ENCODE measurements at places on chromosomes 1 and 21. TPM values are rescaled to one million over a fixed set of nuclear protein-coding genes. Genes with fewer than 3 reads are reported as not detected.
A peak's percentile ranks its signal among the peaks of the same experiment; 100 is the strongest.

- H3K27me3 ChIP-seq: no peaks in the 10 kb centered on the region
- no peaks in the 10 kb centered on the region for H3K4me1 ChIP-seq
- no peak overlapping the region for H3K4me3 ChIP-seq
- no peaks in the 10 kb centered on the region for H3K36me3 ChIP-seq
- no peak for DNase-seq
Observed at GRCh38 chr1:33118274-33118673, 37.3 kb downstream of the AZIN2 start.

GRCh38 chr21:45016406-45017038 lies 57.9 kb upstream of the ADARB1 start:
- no peaks in the 10 kb centered on the region for H3K27me3 ChIP-seq
- H3K4me3 ChIP-seq: no peak overlapping the region
- no peak overlapping the region for H3K27ac ChIP-seq
- H3K4me1 ChIP-seq: no peaks in the 10 kb centered on the region

- H3K4me3 ChIP-seq: no peak overlapping the region
- no peaks in the 10 kb centered on the region for H3K36me3 ChIP-seq
- H3K27ac ChIP-seq: no peak overlapping the region
- H3K4me1 ChIP-seq: peaks cover 16% of the 10 kb centered on the region
- no peaks in the 10 kb centered on the region for H3K27me3 ChIP-seq
Observed at GRCh38 chr1:228865627-228866330, 130.5 kb downstream of the RHOU start.

GRCh38 chr1:245276445-245276844 lies 121.7 kb downstream of the KIF26B start:
- no peak overlapping the region for H3K4me3 ChIP-seq
- no peak overlapping the region for H3K27ac ChIP-seq
- H3K27me3 ChIP-seq: no peaks in the 10 kb centered on the region
- DNase-seq: peak; percentile 39

DNA sequence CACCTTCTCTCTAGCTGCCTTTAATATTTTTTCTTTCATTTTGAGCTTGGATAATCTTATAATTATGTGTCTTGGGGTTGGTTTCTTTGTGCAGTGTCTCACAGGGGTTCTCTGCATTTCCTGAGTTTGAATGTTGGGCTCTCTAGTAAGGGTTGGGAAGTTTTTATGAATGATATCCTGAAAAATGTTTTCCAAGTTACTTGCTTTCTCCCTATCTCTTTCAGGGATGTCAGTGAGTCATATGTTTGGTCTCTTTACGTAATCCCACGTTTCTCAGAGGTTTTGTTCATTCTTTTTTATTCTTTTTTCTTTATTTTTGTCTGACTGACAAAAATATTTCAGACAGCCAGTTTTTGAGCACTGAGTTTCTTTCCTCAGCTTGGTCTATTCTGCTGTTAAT lies 55.4 kb upstream of the CCDC190 start:
- no peaks in the 10 kb centered on the region for H3K4me1 ChIP-seq
- DNase-seq: no peak
- no peak overlapping the region for H3K27ac ChIP-seq
- no peak overlapping the region for H3K4me3 ChIP-seq
- H3K27me3 ChIP-seq: no peaks in the 10 kb centered on the region

- no peaks in the 10 kb centered on the region for H3K27me3 ChIP-seq
- no peak for DNase-seq
- H3K4me3 ChIP-seq: no peak overlapping the region
- H3K4me1 ChIP-seq: no peaks in the 10 kb centered on the region
- H3K36me3 ChIP-seq: no peaks in the 10 kb centered on the region
Observed at GRCh38 chr1:234310460-234310817, 62.8 kb upstream of the COA6 start.

DENND1B gene
- 3.1 TPM for polyA plus RNA-seq

CLDN17 gene
- not detected for polyA plus RNA-seq

DNA sequence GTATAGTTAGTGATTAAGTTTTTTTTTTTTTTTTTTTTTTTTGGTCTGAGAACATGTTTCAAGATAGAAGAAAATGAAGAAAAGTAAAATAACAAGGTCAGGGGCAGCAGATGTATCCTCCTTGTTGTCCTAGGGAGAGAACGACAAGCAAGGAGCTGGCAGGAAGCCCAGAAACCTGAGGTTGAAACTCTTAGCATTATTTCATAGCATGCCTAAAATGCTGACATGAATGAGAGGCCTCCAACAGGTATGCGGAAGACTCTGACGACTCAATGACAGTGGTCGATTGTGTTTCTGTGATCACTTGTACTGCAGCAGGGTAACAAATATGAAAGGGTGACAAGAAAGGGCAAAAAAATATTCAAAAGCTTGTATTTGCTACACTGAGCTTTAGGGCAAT lies 415.9 kb downstream of the PLA2G4A start:
- H3K4me3 ChIP-seq: no peak overlapping the region
- H3K4me1 ChIP-seq: no peaks in the 10 kb centered on the region
- no peak for DNase-seq
- H3K36me3 ChIP-seq: no peaks in the 10 kb centered on the region

CFAP141 gene
- not detected for polyA plus RNA-seq

- no peaks in the 10 kb centered on the region for H3K27me3 ChIP-seq
- peaks cover 3% of the 10 kb centered on the region for H3K36me3 ChIP-seq
- H3K4me3 ChIP-seq: no peak overlapping the region
- no peak for DNase-seq
Observed at GRCh38 chr1:1825217-1825616, 46.9 kb upstream of the NADK start.

DNA sequence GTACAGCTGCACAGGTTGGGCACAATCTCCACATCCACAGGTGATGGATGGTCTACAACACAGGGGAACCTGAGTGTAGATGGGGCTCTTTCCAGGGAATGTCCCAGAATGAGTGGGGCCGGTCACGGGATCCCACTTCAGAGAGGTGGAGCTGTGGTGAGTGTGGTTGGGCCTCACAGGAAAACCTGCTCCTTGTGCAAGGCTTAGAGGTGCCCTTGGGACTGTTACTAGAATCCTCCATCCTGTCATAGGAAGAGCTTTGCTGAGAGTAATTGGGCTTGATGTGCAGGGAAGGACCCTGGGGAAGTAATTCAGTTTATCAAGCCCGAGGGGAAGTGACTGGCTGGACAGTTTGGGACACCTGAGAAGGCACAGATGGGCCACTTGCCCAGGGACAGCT lies 137.9 kb downstream of the ZSCAN20 start:
- H3K4me1 ChIP-seq: no peaks in the 10 kb centered on the region
- no peak for DNase-seq
- H3K4me3 ChIP-seq: no peak overlapping the region
- H3K36me3 ChIP-seq: no peaks in the 10 kb centered on the region
- H3K27me3 ChIP-seq: peaks cover 2% of the 10 kb centered on the region

DNA sequence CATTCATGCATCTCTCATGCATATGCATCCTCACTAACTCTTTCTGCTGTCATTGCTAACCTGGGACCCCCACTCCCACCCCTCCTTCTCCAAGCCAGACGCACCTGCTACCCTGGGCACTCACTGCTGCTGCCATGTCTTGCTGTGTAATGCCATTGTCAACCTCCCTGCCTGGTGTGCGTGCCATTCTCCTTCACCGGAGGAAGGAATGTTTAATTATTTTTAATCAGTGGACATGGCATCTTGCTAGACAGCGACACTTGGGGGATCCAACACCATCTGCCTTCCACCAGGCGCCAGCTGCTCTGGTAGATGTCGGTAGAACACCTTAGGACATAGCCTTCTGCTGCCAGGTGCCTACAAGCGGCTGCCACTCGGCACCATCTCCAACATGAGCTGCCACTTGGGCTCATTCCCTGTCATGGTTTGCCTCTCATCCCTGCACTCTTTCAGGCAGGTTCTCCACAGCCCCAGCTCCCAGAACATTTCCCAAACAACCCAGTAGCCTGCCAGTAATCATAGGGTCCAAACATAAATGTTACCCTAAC lies 306.9 kb downstream of the TTLL7 start:
- no peaks in the 10 kb centered on the region for H3K27me3 ChIP-seq
- H3K27ac ChIP-seq: no peak overlapping the region
- peaks cover 4% of the 10 kb centered on the region for H3K4me1 ChIP-seq
- peak overlapping the region; percentile 57 for H3K4me3 ChIP-seq
- no peaks in the 10 kb centered on the region for H3K36me3 ChIP-seq

TMPRSS2 gene
- 55.0 TPM for polyA plus RNA-seq

- H3K4me3 ChIP-seq: no peak overlapping the region
- peak; percentile 70 for DNase-seq
- peaks cover 6% of the 10 kb centered on the region for H3K4me1 ChIP-seq
- H3K27me3 ChIP-seq: no peaks in the 10 kb centered on the region
- no peak overlapping the region for H3K27ac ChIP-seq
Observed at GRCh38 chr1:234875953-234876855, 252.4 kb downstream of the TOMM20 start.

DNA sequence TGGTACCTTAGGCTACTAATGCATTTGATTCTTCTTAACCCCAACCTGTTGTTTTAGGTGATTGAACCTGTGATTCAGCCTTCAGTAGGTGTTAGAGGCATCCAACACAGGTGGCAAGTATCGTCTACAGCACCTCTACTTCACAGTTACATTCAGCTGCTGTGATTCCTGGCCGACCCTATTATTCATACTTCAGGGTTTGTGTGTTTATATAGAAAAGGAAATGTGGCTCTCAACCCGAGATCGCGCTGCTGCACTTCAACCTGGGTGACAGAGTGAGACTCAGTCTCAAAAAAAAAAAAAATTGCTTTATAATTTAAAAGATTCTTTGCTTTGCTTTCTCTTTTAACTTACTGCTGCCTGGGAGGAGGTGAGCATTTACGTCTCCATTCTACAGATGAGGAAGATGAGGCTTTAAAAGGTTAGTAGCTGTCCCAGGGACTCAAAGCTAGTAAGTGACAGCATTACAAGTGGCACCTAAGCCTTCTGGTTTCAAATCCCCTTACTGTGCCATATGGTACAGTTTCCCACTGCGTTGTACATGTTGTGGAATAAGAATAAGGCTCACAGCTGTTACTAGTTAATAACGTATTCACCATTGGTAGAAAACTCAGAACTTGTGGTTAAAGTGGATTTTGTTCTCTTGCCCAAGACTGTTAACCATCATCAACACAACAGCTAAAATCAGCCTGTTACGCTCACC lies 9.9 kb upstream of the GPR25 start:
- H3K27me3 ChIP-seq: no peaks in the 10 kb centered on the region
- DNase-seq: no peak
- no peaks in the 10 kb centered on the region for H3K4me1 ChIP-seq
- no peak overlapping the region for H3K4me3 ChIP-seq
- no peak overlapping the region for H3K27ac ChIP-seq

- H3K27me3 ChIP-seq: no peaks in the 10 kb centered on the region
- no peaks in the 10 kb centered on the region for H3K4me1 ChIP-seq
- no peak overlapping the region for H3K4me3 ChIP-seq
- no peak for DNase-seq
- H3K27ac ChIP-seq: no peak overlapping the region
Observed at GRCh38 chr1:95730986-95731385, 497.0 kb downstream of the RWDD3 start.

DNA sequence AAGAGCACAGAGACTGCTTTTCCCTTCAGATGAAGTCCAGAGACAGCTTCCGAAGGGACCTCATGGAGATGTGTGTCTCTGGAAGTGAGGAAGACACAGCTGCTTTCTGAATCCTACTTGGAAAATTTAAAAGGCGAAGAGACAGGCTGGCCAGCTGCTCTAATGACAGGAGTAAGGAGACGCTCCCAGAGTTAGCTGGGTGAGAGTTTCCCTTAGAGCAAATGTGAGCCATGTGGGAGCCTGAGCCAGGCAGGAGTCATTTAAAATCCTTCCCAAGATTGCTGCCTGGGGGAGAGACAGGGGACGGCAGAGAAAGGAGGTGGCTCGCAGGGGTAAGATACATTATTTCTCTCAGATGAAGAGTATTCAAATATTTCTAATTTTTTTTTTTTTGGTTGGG lies 53.1 kb downstream of the ZNF326 start:
- H3K4me3 ChIP-seq: no peak overlapping the region
- no peaks in the 10 kb centered on the region for H3K4me1 ChIP-seq
- no peak for DNase-seq
- no peaks in the 10 kb centered on the region for H3K27me3 ChIP-seq

FLAD1 gene
- polyA plus RNA-seq: 37.9 TPM

HAPLN2 gene
- polyA plus RNA-seq: 0.30 TPM

GRCh38 chr1:185300152-185300551 lies 16.9 kb downstream of the IVNS1ABP start:
- no peak for DNase-seq
- H3K27me3 ChIP-seq: no peaks in the 10 kb centered on the region
- peaks cover 3% of the 10 kb centered on the region for H3K4me1 ChIP-seq
- H3K27ac ChIP-seq: no peak overlapping the region
- no peak overlapping the region for H3K4me3 ChIP-seq

DNA sequence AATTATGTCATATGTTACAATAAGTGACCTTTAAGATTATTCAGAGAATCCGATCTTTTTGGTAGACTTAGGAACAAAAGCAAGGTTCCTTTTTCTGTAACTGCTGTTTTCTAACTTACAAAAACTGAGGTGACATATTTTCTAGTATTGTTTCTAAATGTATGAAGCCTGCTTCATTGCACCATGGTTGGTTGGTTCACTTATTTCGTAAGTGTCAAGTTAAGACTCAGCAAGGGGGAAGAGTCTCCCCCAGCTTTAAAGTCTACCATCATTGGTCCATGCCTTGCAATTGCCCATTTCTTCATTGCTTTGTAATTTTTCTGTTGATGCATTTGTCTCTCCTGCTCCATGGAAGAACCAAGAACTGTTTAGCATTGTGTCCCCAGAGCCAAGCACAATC lies 136.9 kb downstream of the DISC1 start:
- H3K36me3 ChIP-seq: no peaks in the 10 kb centered on the region
- no peak overlapping the region for H3K27ac ChIP-seq
- DNase-seq: no peak
- H3K27me3 ChIP-seq: no peaks in the 10 kb centered on the region
- H3K4me1 ChIP-seq: no peaks in the 10 kb centered on the region

DNA sequence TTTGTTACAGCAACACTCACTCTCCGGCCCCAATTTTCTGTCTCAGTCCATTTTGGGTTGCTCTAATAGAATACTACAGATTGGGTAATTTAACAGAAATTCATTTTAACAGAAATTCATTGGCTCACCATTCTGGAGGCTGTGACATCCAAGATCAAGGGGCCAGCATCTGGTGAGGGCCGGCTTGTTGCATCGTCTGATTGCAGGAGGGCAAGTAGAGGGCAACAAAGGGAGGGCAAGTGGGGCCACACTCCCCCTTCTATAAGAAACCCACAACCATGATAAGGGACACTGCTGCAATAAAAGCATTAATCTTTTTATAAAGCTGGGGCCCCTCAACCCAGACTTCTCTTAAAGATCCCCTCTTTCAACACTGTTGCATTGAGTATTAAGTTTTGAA lies 260.1 kb upstream of the TMPRSS15 start:
- DNase-seq: no peak
- no peaks in the 10 kb centered on the region for H3K36me3 ChIP-seq
- no peaks in the 10 kb centered on the region for H3K4me1 ChIP-seq
- H3K27ac ChIP-seq: no peak overlapping the region
- no peak overlapping the region for H3K4me3 ChIP-seq

Measured in kidney (tissue), 22 donors.